ENCODE measurements at places on chromosomes 3 and 15. TPM values are rescaled to one million over a fixed set of nuclear protein-coding genes. Genes with fewer than 3 reads are reported as not detected.

DNA sequence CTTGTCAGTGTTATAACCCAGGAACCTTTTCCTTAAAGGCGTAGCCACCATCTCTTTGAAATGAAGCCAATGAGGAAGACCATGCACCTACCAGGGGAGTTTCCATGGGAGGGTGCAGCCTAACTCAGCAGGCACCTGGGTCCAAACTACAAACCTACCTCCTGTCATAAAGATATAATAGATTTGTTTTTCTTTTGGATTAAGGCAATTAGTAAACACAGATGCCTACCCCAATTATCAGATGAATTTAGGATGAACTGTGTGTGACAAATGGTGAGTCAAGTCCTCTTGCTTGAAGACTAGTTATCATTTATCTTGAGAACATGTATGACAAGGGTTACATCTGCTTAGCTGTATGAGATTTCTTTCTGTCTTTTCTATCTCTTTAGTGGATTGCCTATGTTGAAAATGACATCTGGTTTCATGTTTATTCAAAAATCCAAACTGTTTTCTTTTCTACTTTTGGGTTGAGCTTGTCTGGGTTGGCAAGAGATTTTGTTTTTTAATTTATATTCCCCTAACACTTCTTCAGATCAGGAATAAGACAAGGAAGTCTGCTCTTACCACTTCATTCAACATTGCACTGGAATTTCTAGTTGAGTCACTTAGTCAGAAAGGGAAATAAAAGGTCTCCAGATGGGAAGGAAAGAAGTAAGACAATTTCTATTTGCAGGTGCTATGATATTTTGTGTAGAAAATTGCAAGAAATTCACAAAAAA is 149.9 kb downstream of the NEK10 start:
- H3K36me3 ChIP-seq = no peaks in the 10 kb centered on the region
- H3K4me3 ChIP-seq = no peak overlapping the region
- no peak for DNase-seq
- H3K4me1 ChIP-seq = no peaks in the 10 kb centered on the region
- no peak overlapping the region for H3K27ac ChIP-seq

GRCh38 chr3:169137943-169138342 is 525.6 kb downstream of the MECOM start:
- DNase-seq = no peak
- peaks cover 4% of the 10 kb centered on the region for H3K27me3 ChIP-seq
- H3K27ac ChIP-seq = no peak overlapping the region
- H3K4me3 ChIP-seq = no peak overlapping the region
- no peaks in the 10 kb centered on the region for H3K4me1 ChIP-seq
- no peaks in the 10 kb centered on the region for H3K36me3 ChIP-seq

- H3K4me1 ChIP-seq = no peaks in the 10 kb centered on the region
- H3K27ac ChIP-seq = no peak overlapping the region
- no peak for DNase-seq
- H3K36me3 ChIP-seq = no peaks in the 10 kb centered on the region
- no peaks in the 10 kb centered on the region for H3K27me3 ChIP-seq
- H3K4me3 ChIP-seq = no peak overlapping the region
Observed at GRCh38 chr3:11928381-11928780, 75.8 kb upstream of the SYN2 start.

RASL12 gene
- total RNA-seq = 102 TPM

All from sigmoid colon (tissue), 7 donors.